ENCODE measurements at places on chromosomes 6 and 20. TPM values are rescaled to one million over a fixed set of nuclear protein-coding genes. Genes with fewer than 3 reads are reported as not detected.

GRCh38 chr6:86203044-86203443 lies 560.4 kb upstream of the SYNCRIP start:
- H3K27me3 ChIP-seq: no peaks in the 10 kb centered on the region
- H3K27ac ChIP-seq: no peak overlapping the region
- H3K4me3 ChIP-seq: no peak overlapping the region
- DNase-seq: no peak

- H3K36me3 ChIP-seq: no peaks in the 10 kb centered on the region
- H3K27me3 ChIP-seq: no peaks in the 10 kb centered on the region
- DNase-seq: peak; percentile 82
- H3K4me1 ChIP-seq: no peaks in the 10 kb centered on the region
- H3K4me3 ChIP-seq: no peak overlapping the region
Observed at GRCh38 chr6:16432075-16433032, 194.0 kb downstream of the GMPR start.

DNA sequence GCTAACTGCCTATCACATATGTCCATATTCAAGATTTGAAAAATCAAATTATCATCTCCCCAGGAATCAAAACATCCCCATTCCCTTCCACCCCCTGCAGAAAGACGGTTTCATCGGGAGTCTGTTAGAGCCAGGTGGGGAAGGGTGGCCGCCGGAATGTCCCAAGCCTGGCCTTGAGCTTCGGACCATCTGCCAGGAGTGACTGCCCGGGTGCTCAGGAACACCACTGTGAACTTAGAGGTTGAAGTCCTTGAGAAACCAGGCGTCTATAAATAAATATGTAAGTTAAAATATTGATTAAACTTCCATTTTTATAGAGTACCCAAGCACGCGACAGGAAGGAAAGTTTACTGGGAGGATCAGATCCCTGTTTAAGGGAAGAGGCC lies 250.8 kb downstream of the DLL1 start:
- H3K27me3 ChIP-seq: no peaks in the 10 kb centered on the region
- peaks cover 5% of the 10 kb centered on the region for H3K4me1 ChIP-seq
- H3K36me3 ChIP-seq: no peaks in the 10 kb centered on the region
- no peak for DNase-seq
- no peak overlapping the region for H3K27ac ChIP-seq

GRCh38 chr6:4603856-4604369 lies 172.3 kb upstream of the CDYL start:
- H3K27ac ChIP-seq: no peak overlapping the region
- H3K4me1 ChIP-seq: peaks cover 6% of the 10 kb centered on the region
- H3K4me3 ChIP-seq: no peak overlapping the region
- no peaks in the 10 kb centered on the region for H3K27me3 ChIP-seq
- no peak for DNase-seq

- no peak for DNase-seq
- no peaks in the 10 kb centered on the region for H3K27me3 ChIP-seq
- no peaks in the 10 kb centered on the region for H3K36me3 ChIP-seq
- H3K4me3 ChIP-seq: no peak overlapping the region
- no peaks in the 10 kb centered on the region for H3K4me1 ChIP-seq
- H3K27ac ChIP-seq: no peak overlapping the region
Observed at GRCh38 chr6:11460837-11461661, 76.5 kb upstream of the TMEM170B start.

GRCh38 chr6:11043378-11043960 lies 636 bp downstream of the ELOVL2 start:
- no peak overlapping the region for H3K27ac ChIP-seq
- peaks cover 95% of the 10 kb centered on the region for H3K27me3 ChIP-seq
- no peaks in the 10 kb centered on the region for H3K4me1 ChIP-seq
- no peaks in the 10 kb centered on the region for H3K36me3 ChIP-seq

DNA sequence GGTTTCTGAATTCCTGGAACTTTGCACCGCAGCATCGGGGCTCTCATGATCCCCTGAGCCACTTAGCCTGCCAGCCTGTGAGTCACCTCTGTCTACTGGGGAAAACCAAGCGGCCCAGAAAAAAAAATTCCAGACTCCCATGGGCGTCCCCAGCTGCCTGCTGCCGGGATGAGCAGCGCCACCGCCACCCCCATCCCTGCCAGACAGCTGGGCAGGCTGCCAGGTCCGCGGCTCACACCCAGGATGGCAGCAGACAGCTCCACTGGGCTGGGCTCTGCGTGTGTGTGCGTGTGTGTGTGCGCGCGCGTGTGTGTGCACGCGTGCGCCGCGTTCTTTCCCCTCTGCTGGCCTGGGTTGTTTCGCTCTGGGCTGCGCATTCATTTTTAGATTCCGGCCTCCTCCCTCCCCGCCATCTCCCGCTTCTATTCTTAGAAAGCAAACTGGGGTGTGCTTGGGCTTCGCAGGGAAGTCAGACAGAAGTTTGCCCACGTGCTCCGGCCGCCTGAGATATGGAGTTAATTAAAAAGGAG lies 38.9 kb upstream of the PMEPA1 start:
- no peak overlapping the region for H3K27ac ChIP-seq
- no peaks in the 10 kb centered on the region for H3K27me3 ChIP-seq
- no peaks in the 10 kb centered on the region for H3K36me3 ChIP-seq
- H3K4me3 ChIP-seq: no peak overlapping the region
- DNase-seq: peak; percentile 61
- peaks cover 9% of the 10 kb centered on the region for H3K4me1 ChIP-seq

- H3K4me3 ChIP-seq: no peak overlapping the region
- H3K36me3 ChIP-seq: no peaks in the 10 kb centered on the region
- H3K27ac ChIP-seq: no peak overlapping the region
- DNase-seq: no peak
Observed at GRCh38 chr20:46698788-46699187, 9.5 kb upstream of the TP53RK start.

DNA sequence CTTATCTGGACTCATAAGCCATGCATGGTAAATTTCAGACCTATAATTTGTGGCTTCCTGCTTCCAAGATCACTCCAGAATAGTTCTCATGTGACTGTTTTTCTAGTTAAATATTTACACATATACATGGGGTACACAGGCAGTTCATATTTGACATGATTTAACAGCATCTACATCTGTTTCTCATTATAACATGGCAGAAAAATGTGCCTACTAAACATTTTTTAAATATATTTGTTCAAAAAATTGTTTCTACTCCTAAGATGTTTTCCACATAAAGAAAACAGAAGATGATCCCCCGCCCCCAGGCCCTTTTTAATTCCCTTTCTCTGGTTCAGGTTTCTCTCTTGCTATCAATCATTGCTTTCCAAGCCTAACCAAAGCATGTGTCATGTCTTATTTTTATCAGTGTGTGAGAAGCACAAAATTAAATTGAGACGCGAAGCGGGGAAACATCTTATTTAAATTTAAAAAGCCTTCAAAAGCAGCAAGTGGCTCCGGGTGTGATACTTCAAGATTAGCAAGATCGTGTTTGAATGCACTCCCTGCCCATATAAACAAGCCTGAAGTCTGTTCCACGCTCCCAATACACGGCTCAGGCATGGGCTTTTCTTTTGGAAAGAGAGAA lies 37.3 kb downstream of the IPCEF1 start:
- no peaks in the 10 kb centered on the region for H3K4me1 ChIP-seq
- no peak overlapping the region for H3K27ac ChIP-seq
- H3K27me3 ChIP-seq: no peaks in the 10 kb centered on the region
- DNase-seq: no peak
- H3K36me3 ChIP-seq: no peaks in the 10 kb centered on the region

The ACSS1 gene
- polyA plus RNA-seq: not detected

The NKX2-2 gene
- polyA plus RNA-seq: not detected

The TCP11 gene
- polyA plus RNA-seq: not detected
